Activated CD8-positive, alpha-beta memory T cell treated with anti-CD3 and anti-CD28 coated beads for 24 hours (primary cell): ENCODE measurements at places on chromosomes 5 and 9.

DNA sequence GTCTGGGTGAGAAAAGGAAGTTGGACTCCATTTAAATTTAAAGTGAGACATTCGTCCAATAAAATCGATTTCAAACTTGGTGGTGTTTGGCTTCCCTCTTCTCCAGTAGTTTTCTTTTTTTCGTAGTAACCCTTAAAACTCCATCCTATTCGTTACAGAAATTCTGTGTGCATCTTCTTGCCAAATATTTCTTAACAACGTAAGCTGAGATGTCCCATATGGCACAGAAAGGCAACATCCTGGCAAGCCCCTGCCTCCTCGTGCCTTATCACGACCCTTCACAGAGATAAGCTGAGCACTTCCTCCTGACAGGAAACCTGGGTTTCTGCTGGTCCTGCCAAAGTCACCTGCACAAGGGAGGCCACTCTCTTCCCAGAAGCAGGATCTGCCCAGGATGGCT lies 11.8 kb upstream of the ADAMTS2 start:
- DNase-seq = no peak

DNA sequence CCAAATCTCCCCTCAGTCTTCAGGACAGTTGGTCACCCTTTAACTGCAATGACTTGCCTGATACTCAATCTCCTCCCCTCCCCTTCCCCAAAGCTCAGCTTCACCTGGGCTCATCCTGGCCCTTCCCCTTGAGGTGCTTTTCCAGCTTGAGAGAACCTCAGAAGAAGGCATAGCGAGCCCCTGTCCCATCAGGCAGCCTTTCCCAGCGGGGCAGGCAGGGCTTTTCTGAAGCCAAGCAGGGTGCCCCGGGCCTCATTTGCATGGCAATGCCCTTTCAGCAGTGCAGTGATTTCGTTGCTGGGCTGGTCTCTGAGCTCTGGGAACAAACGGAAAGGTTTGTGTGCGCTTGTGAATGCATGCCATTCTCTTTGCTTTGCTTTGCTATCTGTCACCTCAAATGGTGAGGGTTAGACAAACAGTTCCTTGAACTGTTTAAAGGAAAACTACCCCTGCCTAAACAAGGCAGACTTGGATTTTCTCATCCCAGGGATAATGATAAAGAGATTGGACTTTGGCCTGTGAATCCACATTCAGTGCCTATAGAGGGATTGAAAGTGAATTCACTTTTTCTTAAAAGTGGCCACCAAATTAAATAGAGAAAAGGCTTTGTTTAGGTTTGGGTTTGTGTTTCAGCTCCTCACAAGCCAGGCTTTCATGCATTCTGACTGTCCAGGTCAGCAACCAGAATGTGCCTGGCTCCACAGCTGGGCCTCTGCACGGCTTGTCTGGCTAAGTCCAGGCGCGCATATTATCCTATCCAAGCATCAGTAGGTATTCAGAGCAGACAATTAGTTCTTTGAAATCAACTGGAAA lies 165.3 kb downstream of the ZNF608 start:
- DNase-seq = no peak

DNA sequence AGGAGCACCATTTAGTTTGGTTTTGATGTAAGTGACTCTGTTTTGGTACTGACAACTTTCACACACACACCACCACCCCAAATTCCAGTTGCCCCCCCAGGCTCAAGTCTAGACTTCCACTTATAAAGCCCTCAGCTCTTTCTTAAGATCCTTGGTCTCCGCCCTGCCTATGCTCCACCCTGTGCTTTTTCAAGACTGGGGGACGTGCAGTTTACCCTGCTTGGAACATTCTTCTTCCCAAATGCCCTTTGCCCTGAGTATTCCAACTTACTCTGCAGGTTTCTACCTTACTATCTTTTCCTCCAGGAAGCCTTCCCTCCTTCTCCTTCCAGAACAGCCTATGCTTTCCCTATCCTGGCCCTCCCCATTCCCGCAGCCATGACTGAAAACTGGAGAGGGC lies 1.5 kb upstream of the TRIM14 start:
- no peak for DNase-seq

GRCh38 chr5:143014017-143014651 lies 244.0 kb downstream of the ARHGAP26 start:
- no peak for DNase-seq

GRCh38 chr5:168568738-168569137 lies 10.4 kb downstream of the PANK3 start:
- no peak for DNase-seq

GRCh38 chr5:41115281-41115680 lies 44.1 kb upstream of the MROH2B start:
- no peak for DNase-seq

- DNase-seq = no peak
These were observed 69.2 kb upstream of the RPS23 start for GRCh38 chr5:82347201-82347865.

DNA sequence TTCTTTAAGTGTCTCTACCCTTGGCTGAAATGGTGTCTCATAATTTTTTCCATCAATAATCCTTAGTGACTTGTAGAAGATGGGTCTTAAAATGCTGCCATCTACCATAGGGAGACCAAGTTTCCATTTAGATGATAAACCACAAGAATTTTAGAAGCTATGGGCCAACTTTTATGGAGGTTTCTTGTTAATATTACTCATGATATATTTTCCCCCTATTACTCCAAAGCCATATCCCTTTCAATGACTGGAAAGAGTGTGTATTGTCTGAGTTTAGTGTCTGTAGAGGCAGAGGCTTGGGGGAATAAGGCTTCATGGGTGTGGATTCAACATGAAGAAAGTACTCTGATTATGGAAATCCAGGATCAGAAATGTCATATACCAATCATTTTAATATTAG lies 507.3 kb upstream of the TNC start:
- DNase-seq = no peak

GRCh38 chr5:167816354-167816753 lies 475.1 kb upstream of the WWC1 start:
- DNase-seq = no peak

GRCh38 chr9:76374783-76375559 lies 19.3 kb downstream of the RFK start:
- no peak for DNase-seq

- DNase-seq = no peak
These were observed 542.0 kb upstream of the TRPC7 start for GRCh38 chr5:136907371-136907770.

- DNase-seq = no peak
These were observed 459.4 kb upstream of the DMAC1 start for GRCh38 chr9:8259028-8259427.

- no peak for DNase-seq
These were observed 73.2 kb downstream of the PIK3R1 start for GRCh38 chr5:68288707-68289134.

DNA sequence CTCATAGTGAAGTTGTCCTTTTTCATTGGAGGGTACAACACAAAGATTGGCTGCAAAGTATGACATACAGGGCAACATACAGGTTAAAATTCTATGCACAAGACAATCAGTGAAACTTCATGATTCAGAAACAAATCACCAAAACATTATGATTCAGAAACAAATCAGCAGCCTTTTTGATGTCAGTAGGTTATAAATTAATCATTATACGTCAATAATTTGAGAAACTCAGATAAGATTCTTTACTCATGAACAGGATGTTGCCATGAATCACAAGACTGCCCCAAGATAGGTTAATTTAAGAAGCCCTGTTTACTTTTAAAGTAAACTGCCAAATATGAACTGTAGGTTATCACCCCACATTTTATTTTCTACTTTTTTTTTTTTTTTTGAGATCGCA lies 62.2 kb upstream of the IL33 start:
- DNase-seq = no peak

DNA sequence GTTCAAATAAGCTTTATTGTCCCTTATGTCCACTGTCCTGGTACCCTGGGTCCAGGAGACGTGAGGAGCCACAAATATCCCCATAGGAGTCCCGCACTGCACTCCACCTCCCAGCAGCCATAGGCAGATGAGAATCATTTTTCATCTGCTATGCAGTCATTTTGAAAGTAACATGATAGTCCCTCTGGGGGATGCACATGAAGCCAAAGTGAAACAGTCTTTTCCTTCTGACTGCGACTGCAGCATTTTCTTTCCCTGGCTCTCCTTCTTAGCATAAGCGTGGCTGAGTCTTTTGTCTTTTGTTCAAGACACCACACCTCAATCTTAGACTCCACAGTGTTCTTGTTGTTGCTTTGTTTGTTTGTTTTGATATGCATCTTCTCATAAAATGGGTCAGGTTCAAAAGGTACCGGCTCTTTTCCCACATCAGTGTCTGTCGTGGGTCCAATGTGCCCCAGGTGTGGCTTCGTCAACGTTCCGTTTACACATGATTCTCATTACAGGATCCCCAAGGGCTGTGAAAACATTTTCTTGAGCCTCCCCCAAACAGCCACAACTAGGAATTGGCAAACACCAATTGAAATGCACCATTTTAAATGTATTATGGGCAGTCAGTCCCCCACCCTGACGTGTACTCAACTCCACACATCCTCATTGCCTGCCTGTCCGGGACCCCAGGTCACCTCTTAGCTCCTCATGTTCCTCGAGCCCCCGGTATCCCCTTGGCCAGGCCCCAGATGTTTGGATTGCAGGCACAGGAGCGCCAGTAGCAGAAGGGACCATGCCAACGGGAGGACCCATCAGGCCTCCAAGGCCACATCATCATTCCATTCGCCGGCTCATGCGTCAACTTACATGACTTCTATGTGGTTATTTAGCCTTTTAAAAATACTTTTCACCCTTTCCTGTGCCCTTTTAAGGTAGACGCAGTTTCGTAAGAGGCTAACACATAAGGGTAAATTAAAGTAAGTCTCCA lies 237.8 kb upstream of the DAPK1 start:
- DNase-seq = no peak

- DNase-seq = no peak
These were observed 627.4 kb downstream of the TLR4 start for GRCh38 chr9:118331622-118332045.

DNA sequence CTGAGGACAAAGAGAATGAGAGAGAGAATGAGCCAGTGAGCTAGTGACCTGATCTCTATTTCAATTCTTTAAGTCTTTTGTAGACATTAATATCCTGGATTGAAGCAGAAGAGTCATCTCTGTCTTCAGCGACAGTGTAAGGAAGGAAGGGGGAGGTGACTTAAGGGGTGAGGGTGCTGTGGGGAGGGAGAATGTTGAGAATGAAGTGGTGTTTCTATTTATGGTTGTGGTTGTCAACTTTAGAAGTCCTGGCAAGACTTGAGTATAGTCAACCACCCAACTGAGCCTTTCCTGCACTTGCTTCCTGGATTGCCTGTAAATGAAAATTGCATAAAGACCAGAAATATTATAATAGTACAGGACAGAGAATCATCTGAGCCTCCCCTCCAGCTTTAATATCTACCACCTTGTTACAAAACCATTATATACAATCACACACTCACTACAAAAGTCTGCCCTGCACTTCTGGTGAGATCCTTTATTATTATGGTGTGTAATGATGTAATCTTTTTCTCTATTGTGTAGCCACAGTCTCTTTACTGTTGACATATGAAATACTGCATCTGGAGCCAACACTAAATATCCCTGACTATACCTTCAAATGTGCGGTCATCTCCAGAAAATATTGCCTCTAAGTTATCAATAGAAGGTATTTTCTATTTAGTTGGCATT lies 91.7 kb downstream of the NTRK2 start:
- DNase-seq = no peak

DNA sequence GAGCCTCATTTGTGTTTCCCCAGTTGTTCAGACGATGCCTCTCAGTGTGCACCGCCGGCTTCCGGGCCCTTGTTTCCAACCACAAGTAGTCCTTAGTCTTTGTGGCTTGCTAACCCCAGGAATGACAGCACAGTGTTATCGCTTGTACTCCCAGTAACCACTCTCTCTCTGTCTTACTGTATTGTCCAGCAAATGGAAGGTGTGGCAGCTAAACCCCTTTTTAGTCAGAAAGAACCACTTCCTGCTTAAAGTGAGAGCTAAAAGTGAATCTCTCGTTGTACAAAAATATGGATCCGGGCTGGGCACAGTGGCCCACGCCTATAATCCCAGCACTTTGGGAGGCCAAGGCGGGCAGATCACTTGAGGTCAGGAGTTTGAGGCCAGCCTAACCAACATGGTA lies 61.3 kb downstream of the ENC1 start:
- peak; percentile 59 for DNase-seq

GRCh38 chr9:130327070-130327780 lies 61.7 kb downstream of the HMCN2 start:
- no peak for DNase-seq

DNA sequence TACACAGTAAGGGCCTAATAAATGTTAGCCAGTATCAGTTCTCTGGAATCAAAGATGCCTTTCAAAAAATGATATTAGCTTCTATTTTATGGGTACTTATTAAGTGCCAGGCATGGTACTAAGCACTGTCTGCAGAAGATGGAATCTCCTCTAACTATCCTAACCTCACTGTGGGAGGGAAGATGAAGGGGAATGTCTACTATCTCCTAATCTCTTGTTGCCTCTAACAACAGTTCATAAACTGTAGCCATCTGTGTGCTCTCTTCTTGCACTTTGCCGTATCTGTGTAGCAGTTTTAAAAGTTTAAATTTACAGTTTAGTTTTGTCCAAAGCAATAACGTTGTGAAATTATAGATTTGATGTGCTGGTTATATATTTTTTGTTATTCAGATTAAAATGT lies 99.6 kb upstream of the CCDC112 start:
- no peak for DNase-seq

- peak; percentile 92 for DNase-seq
These were observed at the start of gene VDAC1 for GRCh38 chr5:134004626-134005416. Gene VDAC1 (minus strand): TSS chr5:134004975. CDS start chr5:133993012, 11,963 bp downstream.

- DNase-seq = no peak
These were observed 15.7 kb downstream of the FTMT start for GRCh38 chr5:121867403-121867802.

- peak; percentile 96 for DNase-seq
These were observed at the start of gene ATG10 for GRCh38 chr5:81971712-81972491. Gene ATG10 (plus strand): TSS chr5:81972023. CDS start chr5:81987571, 15,548 bp downstream.

DNA sequence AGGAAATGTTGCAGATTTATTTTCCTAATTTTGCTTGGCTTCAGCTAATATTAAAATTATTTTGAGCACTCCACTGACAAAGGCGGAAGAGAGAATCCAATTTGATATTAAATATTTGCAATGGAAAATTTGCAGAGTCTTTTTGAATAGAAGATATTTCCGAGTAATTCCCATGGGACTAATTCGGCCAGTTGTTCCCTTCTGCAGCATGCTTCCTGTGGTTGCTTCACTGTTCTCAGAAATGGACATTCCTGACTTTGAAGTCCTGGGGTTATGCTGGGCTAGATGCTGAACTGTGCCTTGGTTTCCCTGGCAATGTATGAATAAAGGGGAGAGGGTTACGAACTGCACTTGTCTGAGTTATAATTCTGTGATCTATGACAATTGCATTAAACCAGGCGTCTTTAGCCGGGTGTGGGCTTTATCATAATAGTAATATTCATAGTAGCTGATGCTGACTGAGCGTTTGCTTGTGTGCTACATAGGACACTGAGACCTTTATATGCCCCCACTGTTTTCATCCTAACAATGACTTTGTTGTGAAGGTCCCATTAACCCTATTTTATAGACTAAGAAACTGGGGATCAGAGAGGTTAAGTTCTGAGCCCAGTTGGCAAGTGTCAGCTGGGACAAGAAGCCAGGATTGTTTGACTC lies 114.5 kb upstream of the SPRY4 start:
- no peak for DNase-seq

GRCh38 chr5:138369261-138369660 lies 16.8 kb downstream of the KDM3B start:
- no peak for DNase-seq

GRCh38 chr9:71781391-71781790 lies 13.1 kb upstream of the CEMIP2 start:
- no peak for DNase-seq
